ENCODE measurements at places on chromosomes 3 and 15.

GRCh38 chr15:51401872-51402517, 60.5 kb downstream of the GLDN start:
- DNase-seq: no peak

GRCh38 chr15:25182736-25183445, 228.1 kb downstream of the SNRPN start:
- no peak for DNase-seq

GRCh38 chr15:90161950-90162361, 39.2 kb upstream of the SEMA4B start:
- DNase-seq: peak; percentile 81

GRCh38 chr15:67444100-67444499, 76.8 kb upstream of the C15orf61 start:
- no peak for DNase-seq

- DNase-seq: no peak
Observed at GRCh38 chr3:118734664-118735063, 300.0 kb downstream of the IGSF11 start.

- no peak for DNase-seq
Observed at GRCh38 chr15:72220687-72221086, 10.3 kb downstream of the PKM start.

- no peak for DNase-seq
Observed at GRCh38 chr3:46858456-46858855, 4.8 kb downstream of the MYL3 start.

DNA sequence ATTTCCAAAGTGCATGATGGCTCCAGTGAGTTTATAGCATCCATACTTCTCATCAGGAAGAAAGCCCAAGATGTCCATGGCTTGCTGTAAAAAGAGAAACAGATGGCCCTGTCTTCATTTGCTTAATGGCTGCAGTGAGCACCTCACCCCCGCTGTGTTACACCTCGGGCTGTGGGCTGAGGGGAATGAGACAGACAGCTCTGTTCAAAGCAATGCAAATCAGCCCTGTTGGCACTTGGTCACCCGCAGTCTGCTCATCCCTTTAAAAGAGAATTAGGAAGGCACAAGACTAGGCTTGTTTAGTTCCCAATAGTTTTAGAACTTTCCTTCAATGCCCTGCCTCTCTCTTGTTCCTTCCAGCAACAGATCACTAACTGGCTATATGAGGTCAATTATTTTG, 25.2 kb downstream of the MYH15 start:
- DNase-seq: no peak

DNA sequence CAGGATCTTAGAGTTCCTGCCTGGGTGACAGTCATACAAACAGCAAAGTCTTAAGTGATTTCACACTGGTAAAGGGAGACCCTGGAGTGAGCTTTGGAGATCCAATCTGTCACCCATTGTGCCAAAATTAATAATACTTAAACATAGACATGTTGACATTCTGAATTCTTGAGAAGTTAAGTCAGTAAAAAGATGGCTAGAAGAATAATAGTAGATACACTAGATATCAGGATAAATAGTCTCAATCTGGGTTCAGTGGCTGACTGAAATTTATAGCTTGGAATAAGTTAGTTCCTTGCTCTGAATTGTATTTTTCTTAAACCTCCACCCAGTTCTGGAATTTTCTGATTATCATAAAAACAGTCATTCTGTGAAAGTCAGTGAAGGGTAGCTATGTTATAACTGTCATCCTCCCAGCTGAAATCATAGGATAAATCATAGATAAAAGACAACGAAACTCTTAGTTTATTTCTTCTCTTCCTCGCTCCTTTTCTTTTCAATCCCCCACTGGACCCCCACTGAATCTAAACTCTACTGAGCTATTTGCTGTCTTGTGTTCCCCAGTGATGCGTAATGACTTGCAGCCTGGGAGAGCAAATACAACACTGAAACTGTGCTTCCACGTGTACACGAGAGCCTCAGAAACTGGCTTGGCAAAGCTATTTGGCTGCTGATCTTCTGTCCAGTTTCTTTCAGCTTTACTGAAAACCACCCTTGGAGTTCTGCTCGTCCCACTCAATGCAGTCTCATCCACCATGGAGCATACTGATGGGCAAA, 175.4 kb upstream of the TP63 start:
- DNase-seq: no peak

DNA sequence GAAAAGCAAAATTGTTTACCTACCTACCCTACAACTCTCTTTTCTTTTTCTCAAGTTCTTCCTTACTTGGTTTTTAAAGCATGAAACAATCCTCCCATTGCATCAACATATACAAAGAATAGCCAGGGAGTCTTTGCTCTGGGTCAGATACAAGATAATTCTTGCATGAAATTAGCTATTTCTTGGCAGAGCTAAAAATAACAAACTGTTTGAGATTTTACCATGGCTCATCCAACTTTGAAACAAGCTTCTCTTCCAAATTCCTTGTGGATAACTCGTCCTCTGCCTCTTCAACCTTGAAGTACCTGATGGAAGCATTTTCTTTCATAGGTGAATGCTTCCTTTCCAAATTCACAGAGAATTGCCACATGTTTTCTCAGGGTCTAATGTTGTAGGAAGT, 9.2 kb upstream of the CBLB start:
- DNase-seq: no peak

DNA sequence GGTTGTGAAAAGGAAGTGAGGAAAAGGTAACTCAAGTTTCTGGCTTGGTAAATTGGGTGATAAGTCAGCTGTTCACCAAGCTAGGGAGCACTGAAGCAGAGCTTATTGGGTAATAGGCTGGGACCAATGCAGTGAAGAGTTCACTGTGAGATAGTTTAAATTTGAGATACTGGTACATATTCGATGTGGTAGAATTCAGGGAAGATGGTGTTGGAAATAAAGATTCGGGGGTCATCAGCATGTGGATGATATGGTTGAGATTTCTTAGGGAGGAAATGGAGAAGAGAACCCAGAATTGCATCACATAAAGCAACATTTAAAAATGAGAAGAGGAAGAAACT, 16.9 kb downstream of the MME start:
- no peak for DNase-seq

DNA sequence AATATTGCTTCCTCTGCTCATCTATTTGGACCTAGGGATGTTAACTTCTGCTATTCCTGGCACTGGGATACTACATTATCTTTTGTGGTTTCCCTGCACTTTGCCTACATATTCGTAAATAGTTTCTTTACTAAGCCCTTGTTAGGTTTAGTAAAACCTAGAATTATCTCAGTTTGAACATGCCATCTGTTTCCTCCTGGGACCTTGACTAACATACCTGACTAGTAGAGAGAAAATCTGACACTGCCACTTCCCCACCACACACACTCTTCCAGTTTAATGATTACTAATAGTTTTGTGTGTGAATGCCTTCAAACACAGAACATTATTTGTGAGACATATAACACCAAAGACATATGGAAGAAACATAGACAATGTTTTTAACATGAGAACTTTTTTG, 28.2 kb upstream of the SOX2 start:
- DNase-seq: no peak

GRCh38 chr15:83320404-83320803, 35.9 kb upstream of the BNC1 start:
- no peak for DNase-seq

GRCh38 chr3:139538733-139539132, 809 bp downstream of the RBP1 start:
- DNase-seq: no peak

DNA sequence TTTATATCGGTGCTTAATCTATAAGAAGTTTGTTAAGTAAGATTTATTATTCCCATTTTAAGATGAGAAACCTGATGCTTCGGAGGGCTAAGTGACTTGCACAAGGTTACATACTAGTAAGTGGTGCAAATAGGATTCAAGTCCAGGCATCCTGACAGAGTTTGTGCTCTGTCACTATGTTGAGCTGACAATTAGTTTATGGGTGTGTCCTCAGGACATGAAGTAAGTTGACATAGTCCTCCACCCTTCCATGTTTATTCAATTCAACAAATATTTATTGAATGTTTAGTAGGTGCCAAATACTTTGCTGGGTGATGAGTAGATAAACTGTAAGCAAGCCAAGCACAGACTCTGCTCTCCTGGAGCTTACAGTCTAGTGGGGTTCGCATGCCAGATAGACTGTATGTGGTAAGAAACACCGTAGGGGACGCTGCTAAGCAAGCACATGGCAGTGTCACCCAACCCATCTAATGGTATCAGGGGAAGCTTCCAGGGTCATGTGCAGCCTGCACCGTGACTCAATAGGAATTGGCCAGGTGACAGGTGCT, 342.7 kb upstream of the SATB1 start:
- no peak for DNase-seq

DNA sequence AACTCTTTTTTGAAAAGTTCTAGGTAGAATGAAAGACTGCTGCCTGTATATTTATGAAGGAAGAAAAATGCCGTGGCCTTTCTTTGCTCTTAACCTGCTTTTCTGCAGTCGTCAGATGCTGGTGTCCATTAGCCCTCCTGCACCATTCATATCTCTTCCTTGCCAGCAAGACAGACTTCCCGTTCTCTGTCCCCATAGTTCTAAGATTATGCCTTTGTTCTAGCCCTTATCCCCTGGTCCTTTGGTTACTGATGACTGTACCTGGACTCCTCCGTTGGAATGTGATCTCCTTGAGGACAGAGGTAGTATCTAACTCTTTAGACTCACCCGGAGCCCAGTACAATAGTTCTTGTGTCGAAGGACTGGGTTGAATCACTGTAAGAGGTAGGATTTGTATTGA, 16.8 kb downstream of the ABHD17C start:
- DNase-seq: no peak

GRCh38 chr3:47054412-47054811, 74.9 kb downstream of the NBEAL2 start:
- no peak for DNase-seq

- no peak for DNase-seq
Observed at GRCh38 chr15:62253294-62253693, 88.2 kb upstream of the C2CD4B start.

GRCh38 chr15:100818927-100819326, 60.7 kb upstream of the ALDH1A3 start:
- DNase-seq: no peak

DNA sequence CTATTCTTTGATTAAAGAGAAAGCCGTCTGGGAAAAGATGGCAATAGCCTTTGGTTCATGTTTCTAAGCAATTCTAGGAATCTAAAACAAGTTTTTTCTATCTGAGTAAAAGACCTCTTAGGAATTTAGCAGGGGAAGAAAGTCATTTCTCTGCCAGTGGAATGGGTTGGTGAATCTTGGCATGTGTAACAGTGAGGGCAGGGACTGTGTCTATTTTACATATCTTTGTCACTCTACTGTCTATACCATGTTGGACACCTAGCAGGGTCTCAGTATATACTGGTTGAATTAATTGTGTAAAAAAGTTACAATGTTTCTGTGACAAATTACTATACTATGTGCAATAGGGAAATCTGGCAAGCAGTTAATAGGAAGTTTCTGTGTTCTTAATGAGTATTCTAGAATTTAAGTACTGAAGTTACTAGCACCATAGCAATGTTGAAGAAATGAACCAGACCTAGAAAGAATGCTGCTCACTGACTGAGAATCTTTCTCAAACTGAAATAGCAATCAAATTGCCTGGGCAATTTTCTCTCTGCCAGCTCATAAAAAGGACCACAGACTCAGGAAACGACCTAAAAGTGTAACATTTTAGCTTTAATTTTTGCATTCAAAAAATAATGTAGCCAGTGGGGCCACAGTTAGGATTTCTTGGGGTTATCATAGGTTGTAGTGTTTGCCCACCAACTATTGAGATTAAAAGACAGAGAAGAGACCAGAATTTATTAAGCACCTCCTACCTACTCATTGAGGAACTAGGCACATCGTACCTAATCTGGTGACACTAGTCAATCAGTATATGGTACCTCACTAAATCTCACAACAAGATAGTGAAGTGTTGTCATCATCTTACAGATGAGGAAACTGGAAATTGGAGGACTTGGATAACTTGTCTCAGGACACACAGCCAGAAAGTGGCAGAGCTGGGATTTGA, 56.2 kb upstream of the LEKR1 start:
- no peak for DNase-seq

DNA sequence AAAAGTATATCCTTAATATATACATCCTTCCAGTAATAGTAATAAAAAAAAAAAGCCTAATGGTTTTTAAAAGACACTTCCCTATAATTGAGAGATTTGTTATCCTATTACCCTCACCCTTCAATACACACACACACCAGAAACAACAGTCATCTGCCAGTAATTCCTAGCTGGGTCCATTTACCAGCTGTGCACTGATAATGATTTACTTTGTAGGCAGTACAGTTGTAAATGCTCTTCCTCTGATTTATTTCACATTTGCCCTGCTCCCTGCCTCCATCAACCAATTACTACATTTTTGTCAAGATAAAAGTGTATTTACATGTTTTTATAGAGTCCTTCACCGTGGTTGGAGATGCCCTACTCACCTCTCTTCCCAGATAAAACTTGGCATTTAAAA, 12.4 kb downstream of the TPM1 start:
- no peak for DNase-seq

GRCh38 chr3:108292905-108293328, 3.4 kb upstream of the HHLA2 start:
- peak; percentile 58 for DNase-seq

- DNase-seq: no peak
Observed at GRCh38 chr3:48004694-48005093, 11.5 kb downstream of the MAP4 start.

DNA sequence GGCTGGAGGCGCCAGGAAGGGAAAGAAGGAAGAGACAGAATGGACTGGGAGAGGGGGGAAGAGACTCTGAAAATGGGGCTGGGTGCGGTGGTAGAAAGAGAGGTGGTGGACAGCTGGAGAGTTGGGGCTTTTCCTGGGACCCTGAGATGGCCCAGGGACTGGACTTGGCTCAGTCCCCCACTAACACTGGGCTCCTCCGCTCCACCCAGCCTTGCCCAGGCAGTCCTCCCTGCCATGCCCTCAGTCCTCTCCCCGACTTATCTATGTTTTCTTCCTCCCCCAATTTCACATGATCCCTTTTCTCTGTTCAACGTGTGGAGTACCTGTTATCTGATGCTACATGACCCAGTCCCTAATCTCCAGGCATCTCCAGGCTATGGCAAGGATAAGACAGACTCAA, 6.3 kb upstream of the HCN4 start:
- no peak for DNase-seq

DNA sequence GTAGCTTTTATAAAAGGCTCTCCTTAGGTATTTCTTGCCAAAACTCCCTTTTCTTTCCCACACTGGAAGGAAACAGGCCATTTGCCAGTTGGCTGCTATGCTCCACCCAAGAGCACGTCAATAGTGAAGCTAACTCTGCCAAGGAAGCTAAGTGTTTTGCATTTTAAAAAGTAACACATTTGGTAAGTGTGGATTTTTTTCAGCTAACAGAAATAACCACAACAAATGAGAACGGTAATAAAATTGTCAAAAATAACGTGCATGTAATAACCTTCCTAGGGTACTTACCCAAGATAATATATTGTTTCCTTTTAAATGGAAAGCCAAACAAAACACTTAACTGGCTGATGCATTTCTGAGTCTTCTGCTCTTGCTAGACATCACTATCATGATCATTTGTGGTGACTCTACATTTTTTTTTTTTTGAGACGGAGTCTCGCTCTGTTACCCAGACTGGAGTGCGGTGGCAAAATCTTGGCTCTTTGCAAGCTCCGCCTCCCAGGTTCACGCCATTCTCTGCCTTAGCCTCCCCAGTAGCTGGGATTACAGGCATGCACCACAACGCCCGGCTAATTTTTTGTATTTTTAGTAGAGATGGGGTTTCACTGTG, 4.6 kb downstream of the DPP8 start:
- DNase-seq: no peak

Data from GM12864 (cell line).